Skeletal muscle cell (primary cell): ENCODE measurements at places on chromosomes 5 and 9.

DNA sequence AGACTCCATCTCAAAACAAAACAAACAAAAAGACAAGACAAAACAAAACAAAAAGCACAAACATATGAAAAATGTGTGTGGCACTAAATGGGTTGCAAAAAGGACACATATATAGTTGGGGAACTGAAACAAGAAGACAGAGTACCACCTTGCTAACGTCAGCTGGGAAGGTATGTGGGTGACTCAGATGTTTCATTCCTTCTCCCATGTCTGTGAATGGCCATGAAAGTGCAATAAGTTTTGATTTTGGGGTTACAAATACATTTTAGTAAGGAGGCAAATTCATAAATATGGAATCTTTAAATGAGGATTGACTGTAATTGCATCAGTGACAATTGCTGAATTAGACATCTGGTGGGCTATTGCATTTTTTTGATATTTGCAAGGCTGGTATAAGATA is 81.6 kb upstream of the KLF4 start:
- DNase-seq, result no peak

GRCh38 chr9:136160995-136161610 is 42.4 kb upstream of the TMEM250 start:
- no peak for DNase-seq

GRCh38 chr5:32394981-32395380 is 49.6 kb downstream of the ZFR start:
- DNase-seq, result no peak

- no peak for DNase-seq
Observed at GRCh38 chr5:13585324-13585723, 359.2 kb downstream of the DNAH5 start.

- DNase-seq, result peak; percentile 64
Observed at GRCh38 chr9:116238225-116238624, 84.6 kb downstream of the PAPPA start.

DNA sequence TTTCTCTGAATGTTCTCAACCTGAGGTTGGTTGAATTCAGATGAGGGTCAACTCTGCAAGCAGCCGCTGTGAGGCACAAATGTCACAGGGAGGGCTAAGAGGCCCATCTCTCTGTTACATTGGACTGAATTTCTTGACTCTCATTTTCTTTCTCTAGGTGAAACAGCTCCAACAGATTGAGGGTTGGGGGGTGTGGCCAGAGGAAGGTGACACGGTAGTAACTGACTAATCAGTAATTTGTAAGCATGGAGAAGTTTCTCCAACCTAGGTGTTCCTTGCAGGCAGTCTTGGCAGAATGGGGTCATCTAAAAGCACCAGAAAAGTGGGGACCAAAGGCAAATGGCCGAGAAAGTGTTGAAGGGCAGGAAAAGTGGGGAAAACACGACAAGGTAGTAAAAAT is 16.8 kb downstream of the CCT5 start:
- DNase-seq, result no peak

DNA sequence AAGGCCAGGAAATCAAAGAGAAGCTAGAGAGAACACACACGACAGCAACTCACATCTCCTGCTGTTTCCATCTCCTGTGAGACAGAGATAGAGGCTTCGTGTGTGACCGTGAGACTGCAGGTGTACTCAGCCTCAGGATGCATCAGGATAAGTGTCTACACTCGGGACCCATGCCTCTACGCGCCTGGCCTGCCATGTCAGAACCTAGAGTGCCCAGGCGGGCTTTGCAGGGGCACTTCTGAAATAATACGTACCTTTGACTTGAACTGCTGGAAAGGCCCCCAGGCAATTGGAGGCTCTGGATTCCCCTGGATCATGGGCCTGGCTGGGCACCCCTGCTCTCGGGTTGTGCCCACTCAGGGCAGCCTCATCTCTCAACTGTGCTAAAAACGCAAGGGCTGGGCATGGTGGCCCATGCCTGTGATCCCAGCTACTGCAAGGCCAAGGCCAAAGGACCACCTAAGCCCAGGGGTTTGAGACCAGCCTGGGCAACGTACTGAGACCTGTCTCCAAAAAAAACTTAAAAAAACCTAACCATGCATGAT is 13.0 kb downstream of the CLPTM1L start:
- no peak for DNase-seq

DNA sequence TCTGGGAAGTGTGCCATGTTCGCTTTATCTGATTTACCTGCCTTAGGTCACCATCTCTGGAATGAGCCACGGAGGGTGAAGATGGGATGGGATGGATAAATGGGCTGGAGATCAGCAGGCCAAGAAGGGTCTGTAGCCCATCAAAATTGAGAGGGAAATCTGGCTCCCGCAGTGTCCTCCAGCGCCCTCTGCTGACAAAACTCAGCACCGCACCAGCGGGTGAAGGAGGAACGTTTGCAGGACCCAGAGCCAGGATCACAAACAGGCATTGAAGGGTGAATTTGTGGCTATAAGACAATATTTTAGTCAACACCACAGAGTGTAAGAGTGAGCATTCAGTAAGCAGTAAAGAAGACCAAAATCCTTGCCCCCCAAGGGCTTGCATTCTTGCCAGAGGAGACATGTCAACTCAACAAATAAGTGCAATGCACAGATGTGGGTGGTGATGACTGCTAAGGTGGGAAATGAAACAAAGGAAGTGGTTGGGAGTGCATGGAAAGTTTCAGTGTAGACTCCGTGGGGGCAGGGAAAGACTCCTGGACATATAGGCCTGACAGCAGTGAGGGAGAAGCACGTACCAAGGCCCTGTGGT is 124.4 kb downstream of the TENT4A start:
- no peak for DNase-seq

GRCh38 chr9:37514999-37515398 is 29.3 kb downstream of the POLR1E start:
- no peak for DNase-seq

- no peak for DNase-seq
Observed at GRCh38 chr5:174608631-174609097, 115.7 kb upstream of the MSX2 start.

- DNase-seq, result no peak
Observed at GRCh38 chr5:6744841-6745705, 31.8 kb downstream of the TENT4A start.

DNA sequence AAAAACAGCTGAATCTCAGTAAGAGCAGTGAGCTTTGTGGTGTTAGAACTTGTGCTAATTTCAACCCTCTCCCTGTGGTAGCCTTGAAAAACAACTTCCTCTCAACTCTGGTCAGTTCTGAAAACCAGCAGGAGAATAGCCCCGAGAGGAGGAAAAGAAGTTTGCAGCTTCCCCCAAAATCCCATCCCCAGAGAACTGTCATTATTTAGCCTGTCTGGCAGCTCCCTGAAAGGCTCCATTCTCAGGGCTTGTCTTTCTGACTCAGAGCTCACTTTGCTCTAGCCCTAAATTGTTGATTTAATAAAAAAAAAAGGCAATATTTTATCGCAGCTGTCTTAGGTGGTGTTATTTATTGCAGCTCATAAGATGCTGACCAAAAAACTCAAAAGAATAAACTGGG is 11.4 kb upstream of the SLC45A2 start:
- no peak for DNase-seq
